ENCODE measurements at places on chromosomes 6 and 20.
A peak's percentile ranks its signal among the peaks of the same experiment; 100 is the strongest.

- DNase-seq, result no peak
Measured at GRCh38 chr20:49503176-49503575, 20.7 kb upstream of the KCNB1 start.

DNA sequence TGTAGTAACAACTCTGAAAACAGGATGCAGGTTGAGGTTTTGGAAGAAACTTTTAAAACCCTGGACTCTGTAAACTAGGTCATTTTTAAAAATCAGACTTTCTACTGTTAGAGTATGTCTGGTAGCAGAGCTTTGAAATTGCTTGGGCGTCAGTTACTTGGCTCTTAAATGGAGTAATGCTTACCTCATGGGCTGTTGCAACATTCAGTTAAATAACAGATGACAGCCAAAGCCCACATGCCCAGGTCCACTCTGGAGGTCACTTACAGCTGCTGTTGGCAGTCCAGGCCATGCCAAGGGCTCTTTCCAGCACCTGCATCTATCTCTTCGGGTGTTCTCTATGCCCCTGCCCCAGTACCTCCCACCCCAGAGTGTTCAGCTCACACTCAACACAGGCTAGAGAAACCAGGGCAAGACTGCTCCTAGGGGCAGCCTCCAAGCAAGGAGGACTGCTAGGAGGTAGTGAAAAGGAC lies 96.4 kb downstream of the BANF2 start:
- DNase-seq, result no peak

- DNase-seq, result no peak
Measured at GRCh38 chr6:35016502-35017321, 124.4 kb downstream of the TCP11 start.

DNA sequence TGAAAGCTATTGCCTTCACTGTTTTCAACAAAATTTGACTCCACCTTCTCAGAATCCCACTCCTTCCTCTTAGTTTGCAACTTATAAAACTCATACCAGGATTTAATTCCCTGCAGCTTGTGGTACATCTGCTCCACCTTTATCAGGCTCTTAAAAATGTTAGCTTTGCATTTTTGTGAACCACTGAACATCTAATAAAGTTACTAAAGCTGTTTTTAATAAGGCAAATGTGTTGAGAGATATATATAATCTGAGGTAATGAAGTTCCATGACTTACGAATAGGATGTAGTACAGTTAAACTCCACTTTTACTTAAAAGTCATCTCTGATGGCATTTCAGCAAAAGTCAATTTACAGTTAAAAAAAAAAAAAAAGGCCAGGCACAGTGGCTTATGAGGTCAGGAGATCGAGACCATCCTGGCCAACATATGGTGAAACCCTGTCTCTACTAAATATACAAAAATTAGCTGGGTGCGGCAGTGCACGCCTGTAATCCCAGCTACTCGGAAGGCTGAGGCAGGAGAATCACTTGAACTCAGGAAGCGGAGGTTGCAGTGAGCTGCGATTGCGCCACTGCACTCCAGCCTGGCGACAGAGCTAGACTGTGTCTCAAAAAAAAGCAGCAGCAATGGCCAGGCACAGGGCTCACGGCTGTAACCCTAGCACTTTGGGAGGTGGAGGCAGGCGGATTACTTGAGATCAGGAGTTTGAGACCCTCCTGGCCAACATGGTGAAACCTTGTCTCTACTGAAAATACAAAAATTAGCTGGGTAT lies 106.2 kb downstream of the KIF13A start:
- no peak for DNase-seq

DNA sequence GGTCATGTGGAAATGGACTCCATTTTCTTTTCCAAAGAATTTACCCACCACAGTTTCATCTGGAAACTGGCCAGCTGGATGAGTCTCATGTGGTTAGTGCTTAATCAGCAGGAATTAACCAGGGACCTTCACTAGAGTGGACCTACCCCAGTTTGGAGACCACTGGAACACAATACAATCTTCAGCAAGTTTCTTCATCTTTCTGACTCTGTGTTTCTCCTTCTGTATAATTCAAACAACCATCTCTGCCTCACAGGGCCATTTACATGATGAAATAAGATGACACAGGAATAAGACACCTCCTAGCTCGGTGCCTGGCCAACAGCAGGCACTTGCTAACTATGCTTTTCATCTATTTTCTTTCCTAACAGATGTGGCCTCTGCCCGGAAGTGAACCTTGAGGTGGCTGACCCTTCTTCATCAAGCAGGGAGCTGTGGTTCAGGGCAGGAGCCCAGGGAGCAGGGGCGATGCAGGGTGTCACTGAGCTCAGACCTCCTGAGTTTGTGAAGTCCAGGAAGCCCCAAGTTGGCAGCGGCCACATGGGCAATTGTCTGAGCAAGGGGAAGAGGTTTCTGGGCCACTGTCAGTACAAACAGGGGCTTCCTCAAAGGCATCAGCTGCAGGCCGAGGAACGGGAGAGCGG lies 98.8 kb downstream of the SOD2 start:
- no peak for DNase-seq

GRCh38 chr6:117866561-117866960 lies 40.5 kb upstream of the SLC35F1 start:
- no peak for DNase-seq

- no peak for DNase-seq
Measured at GRCh38 chr6:110514818-110515217, 38.4 kb upstream of the SLC22A16 start.

GRCh38 chr6:1644516-1645060 lies 34.9 kb downstream of the FOXC1 start:
- DNase-seq, result no peak

- no peak for DNase-seq
Measured at GRCh38 chr6:63813566-63814120, 178.0 kb downstream of the PHF3 start.

GRCh38 chr6:152301021-152301764 lies 336.0 kb downstream of the SYNE1 start:
- no peak for DNase-seq

DNA sequence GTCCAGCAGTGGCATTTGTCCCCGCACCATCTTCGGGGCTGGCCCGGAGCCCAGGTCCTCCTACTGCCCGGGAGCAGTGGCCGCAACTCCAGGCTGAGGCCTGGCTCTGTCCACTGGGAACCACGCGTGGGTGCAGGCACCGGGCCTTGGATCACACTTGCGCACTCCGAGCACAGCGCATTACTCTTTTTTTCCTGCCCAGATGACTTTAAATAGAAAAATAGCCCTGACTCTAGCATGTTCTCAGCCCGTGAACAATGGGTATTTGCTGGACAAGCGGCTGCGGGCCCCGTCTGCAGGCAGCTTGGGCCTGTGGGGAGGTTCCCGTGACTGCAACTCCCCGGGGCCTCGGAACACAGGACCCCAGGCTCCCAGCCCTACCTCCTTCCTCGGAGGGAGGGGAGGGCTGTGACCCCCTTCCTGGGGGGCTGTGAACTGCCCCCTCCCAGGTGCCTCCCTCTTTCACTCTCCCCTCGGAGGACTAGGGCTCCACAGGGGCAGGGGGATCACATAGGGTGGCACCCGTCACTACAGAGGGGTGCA lies 162.2 kb downstream of the TBXT start:
- DNase-seq, result no peak

DNA sequence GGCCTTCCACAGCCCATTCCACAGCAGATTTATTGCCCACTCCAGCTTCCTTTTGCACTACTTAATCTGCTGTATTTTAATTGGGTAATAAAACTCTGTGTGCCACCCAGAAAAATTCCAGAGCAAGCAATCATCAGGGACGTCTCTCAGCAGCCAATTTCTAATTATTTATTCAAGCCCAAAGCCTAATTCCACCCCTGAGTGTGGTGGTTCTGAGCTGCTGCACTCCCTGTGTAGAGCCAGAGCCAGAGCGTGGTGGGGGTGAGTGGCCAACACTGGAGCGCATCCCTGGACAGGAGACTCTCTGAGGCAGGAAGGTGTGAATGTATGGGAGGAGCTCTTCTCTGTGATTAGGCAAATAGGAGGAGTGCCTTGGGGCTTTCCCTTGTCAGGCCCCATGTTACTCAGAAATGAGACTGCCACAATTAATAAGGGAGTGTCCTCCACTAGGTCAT lies 66.1 kb downstream of the CD24 start:
- DNase-seq, result no peak

DNA sequence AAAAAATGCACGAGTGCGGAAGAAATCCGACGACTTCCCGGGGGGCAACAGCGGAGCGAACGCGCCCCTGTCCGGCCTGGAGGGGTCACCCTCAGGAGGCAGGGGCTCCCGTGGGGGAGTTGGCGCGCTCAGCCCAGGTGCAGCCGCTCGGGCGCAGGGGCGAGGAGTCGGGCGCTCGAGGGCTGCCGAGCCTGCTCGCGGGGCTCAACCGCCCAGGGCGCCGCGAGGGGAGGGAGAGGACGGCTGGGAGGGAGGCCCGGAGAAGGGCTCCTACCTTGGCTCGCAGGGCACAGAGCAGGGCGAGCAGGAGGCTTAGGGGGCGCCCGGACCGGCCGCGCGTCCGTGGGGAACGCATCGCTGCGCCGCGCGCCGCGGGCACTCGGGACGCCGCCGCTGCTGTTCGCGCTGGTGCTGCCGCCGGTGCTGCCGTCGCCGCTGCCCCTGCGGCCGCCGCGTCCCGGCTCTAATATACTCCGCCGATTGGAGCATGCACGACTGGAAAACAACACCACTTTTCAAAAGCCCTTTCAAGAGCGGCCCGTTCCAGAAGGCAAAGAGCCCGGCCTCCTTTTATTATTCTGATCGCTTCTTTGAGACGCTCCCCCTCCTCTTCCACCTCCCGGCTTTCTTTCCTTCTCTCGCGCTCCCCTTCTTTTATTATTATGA lies 490 bp downstream of the JAG1 start:
- DNase-seq, result no peak

DNA sequence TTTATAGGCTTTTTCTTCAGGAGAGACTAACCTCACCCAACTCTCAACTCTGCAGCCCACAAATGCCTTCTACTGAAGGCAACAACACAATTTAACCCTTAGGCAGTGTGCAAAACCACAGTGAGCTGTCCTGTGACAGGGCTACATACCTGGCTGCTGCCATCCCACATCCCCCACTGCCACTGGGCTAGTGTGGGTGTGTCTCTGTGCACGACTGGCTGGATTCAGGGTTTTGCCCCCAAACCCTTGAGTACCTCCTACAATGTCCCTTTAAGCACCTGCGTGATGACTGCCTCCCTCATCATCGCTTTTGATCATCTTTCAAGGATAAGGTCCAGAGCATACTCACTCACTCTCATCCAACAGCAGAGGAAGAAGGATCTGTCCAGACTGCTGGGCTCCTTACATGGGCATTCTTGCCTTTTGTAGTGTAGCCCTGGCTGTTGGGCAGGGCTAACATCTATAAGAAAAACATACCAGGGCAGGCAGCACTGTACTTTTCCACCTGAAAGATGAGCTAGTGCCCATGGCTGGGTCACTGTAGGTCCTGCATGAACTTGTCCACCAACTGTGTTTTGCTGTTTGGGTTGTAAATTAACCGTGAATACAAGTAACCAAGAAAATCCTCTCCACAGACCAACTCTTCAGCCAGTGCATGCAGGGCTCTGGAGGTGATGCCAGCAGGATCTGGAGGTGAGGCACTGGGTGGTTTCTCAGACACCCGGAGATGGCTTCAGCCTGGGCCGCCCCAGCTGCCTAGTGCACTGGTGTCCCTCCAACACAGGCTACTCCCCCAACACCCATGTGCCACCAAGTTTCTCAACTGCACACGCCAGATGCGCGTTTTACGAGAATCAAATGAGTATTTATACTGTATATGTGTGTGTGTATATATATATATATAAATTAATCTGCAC lies 45.2 kb downstream of the PLCG1 start:
- no peak for DNase-seq

DNA sequence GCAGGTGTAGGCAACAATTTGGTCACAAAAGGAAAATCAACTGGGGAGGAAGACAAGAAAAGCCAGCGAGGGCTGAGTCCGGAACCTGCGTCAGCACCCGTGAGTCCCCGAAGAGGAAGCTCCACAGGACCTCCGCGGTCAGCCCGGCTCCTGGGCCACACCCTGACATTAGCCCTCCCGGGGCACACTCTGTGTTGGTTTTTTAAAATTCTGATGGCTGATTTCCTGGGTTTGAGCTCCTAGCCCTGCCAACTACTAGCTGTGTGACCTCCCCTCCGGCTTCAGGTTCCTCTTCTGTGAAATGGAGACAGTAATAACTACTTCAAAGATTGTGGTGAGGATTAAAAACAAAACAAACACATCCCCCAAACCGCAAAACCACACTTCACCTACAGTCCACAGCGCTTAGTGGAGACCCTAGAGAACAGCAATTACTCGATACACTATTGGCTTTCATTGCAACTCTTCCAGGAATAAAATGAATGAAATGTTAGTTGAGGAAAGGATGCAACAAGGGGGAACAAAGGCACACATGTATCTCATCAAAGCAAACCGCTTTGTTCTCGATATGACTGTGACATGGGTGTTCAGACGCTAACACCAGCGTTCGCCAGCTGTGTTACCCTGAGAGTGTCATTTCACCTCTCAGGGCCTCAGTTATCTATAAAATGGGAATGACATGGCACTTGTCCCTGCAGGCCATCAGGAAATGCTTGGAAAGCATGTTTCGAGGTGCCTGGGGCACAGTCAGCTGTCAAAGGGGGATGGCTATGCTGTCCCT lies 985 bp downstream of the ZBP1 start:
- DNase-seq, result peak; percentile 32

DNA sequence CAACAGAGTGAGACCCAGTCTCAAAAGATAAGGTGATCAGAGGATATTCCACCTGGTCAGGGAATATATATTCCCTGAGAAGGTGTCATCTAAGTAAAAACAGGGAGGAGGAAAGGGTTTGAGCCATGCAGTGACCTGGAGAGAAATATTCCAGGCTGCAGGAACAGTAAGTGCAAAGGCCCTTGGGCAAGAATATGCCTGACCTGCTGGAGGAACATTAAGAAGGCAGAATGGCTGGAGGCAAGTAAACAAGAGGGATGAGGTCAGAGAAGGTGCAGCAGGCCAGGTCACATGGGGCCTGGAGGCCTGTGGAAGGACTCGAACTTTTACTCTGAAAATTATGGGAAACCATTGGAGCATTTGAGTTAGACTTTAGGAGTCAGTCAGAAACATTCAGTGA lies 6.7 kb downstream of the DEF6 start:
- DNase-seq, result no peak

GRCh38 chr6:65524232-65524631 lies 182.8 kb downstream of the EYS start:
- no peak for DNase-seq

GRCh38 chr20:24610341-24611115 lies 141.1 kb downstream of the SYNDIG1 start:
- DNase-seq, result no peak

- no peak for DNase-seq
Measured at GRCh38 chr20:35637276-35637675, 21.6 kb downstream of the SPAG4 start.

GRCh38 chr6:135066806-135067205 lies 12.2 kb upstream of the HBS1L start:
- no peak for DNase-seq

GRCh38 chr20:3471397-3472021 lies 691 bp downstream of the ATRN start:
- no peak for DNase-seq

- peak; percentile 7 for DNase-seq
Measured at GRCh38 chr6:135162678-135163439, 18.2 kb upstream of the MYB start.
